ENCODE measurements at places on chromosomes 12 and 14.

- no peak for DNase-seq
Observed at GRCh38 chr12:47032644-47033043, 46.8 kb upstream of the PCED1B start.

- DNase-seq: no peak
Observed at GRCh38 chr14:100849115-100849781, 23.3 kb downstream of the MEG3 start.

DNA sequence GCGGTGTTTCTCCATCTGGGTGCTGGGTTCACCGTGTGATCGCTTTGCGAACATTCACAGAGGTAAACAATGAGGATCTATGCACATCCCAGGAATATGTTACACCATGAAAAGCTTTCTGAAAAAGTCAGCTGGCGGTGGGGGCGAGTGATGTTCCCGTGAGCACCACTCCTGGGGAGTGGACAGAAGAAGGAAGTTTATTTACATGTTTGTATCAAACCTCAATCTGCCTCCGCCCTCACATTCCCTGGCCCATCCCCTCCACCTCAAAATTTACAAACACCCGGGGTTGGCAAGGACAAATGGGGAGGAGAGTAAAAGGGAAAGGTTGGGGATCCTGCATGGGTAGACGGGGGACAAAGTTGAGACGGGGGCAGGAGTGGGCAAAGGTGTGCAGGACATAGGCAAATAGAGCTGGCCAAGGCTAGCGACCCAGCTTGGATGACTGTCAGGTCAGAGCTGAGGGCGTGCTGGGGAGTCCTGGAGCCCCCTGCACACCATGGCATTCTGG, 6.9 kb downstream of the TNFRSF1A start:
- no peak for DNase-seq

- DNase-seq: no peak
Observed at GRCh38 chr14:41303506-41303905, 303.2 kb upstream of the LRFN5 start.

DNA sequence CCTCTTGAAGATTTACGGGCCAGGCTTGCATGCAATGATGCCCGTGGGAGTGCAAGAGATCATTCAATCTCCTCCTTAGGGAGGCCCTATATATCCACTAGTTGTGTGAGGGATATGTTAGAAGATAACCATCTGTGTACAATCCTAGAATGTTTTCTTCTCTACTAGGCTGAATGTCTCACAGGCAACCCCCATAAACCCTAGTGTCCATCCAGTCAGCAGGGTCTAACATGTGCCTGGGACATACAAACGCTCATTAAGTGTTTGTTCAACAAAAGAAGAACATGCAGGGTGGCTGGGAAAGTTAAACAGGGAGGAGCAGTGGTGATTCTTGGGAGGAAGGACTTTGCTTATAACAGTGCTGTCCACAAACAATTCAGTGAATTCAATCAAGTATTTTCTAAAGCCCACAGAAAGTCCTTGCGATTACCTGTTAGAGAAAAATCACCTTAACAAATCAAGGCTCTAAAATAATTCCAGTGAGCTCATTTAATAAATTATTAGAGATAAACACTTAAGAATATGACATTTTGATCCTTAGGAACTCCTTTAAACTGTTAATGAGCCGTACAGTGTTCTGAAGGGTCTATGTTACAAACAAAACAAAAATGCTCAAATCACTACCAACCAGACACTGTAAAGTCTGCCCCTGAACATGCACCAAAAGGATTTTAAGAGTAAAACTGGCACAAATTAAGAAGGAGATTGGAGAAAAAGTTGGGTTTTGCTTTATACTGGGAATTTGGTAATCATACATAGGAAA, 96.6 kb upstream of the FERMT2 start:
- DNase-seq: no peak

DNA sequence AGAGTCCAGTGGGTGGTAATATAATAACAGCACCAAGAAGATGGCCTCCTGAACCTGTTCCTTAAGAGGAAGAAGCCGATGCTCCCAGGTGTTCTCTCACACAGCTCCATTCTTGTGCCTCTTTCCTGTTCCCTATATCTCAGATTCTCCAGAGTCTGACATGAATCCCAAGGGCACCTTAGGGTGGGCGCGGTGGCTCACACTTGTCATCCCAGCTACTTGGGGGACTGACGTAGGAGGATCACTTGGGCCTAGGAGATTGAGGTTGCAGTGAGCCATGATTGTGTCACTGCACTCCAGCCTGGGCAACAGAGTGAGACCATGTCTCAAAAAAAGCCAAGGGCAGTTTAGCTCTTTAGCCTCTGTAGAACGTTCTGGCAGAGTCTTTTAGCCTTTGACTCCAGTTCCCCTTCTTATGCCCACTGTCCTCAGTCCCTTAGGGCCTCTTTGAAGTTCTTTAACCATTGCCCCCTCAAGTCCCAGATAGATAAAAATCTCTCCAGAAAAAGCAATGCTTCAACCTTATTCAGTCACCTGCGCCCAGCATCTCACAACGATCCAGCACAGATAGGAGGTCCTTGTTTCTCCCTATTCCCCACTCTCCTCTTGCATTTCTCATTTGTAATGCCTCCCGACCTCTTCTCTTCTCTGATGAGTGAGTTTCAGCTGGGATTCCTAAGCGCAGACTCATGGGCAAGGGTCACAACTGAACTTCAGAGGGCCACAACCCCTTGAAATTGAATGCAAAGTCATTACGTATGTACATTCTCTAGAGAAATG, 4.7 kb downstream of the CCDC184 start:
- DNase-seq: no peak

DNA sequence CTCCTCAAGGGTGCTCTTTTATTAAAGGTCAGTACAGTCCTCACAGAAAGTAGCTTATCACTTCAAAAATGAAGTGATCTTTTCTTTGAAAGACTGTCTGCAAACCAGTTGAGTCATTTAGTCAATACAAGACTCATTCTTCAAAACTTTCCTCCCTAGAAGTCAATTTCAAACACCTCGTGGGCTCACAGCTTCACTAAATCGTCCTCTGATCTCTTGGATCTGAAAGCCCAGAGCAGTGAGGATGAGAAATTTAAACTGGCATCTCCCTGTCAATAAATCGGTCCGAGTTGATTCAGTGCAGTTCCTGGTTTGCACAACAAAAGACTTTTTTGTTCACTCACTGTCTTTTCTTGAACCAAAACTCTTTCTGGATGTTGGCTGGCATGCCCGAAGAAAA, 44.5 kb downstream of the NUAK1 start:
- DNase-seq: no peak

- DNase-seq: no peak
Observed at GRCh38 chr12:59583003-59583712, 12.7 kb upstream of the SLC16A7 start.

DNA sequence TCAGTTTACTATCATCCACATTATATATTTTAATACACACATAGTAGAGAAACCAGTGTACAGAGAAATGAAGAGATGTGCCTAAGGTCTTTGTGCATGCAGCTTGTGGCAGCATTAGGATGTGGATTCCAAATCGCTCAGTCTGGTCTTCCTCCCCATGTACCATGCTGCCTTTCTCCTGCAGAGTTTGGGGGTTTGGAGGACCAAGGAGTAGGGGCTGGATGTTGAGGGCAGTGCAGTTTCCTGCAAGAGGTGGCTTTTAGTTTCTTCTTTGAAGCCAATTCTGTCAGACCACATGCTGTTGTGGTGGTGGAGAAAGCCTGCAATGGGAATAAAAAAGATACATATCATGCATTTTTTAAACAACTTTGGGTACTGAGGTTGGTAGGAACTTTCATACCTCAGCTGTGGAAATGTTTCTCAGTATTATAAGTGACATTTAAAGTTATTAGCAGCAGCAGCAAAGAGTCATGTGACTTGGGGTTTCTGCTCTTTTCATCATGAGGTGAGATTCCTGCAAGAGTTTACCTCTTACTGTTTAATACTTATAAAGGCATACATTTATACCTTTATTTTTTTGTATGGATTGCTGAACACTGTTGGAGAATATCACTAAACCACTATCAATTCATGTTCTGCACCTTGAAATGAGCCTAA, 34.4 kb downstream of the TESPA1 start:
- DNase-seq: no peak

- no peak for DNase-seq
Observed at GRCh38 chr12:122346054-122346453, 76.4 kb downstream of the CLIP1 start.

GRCh38 chr12:5901416-5901815, 43.6 kb downstream of the ANO2 start:
- DNase-seq: no peak

GRCh38 chr14:73254247-73255004, 17.1 kb downstream of the PAPLN start:
- DNase-seq: no peak

GRCh38 chr14:74324931-74325361, 22.2 kb upstream of the ABCD4 start:
- DNase-seq: no peak

DNA sequence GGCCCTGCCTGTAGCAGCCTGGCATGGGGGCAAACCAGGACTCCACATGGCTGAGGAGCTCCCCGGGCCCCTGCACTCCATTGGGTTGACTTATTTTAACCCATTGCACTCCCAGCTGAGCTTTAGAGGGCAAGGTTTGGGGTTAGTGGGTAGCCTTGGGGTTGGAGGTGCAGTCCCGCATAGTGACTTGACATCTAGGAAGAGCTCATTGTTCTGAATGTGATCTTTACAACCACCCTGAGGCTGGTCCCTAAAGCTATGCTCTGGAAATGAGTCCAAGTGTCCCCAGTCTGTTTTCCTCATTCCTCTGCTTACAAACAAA, 36.4 kb downstream of the NFKBIA start:
- no peak for DNase-seq

GRCh38 chr14:97458661-97459579, 661.7 kb downstream of the VRK1 start:
- peak; percentile 51 for DNase-seq

DNA sequence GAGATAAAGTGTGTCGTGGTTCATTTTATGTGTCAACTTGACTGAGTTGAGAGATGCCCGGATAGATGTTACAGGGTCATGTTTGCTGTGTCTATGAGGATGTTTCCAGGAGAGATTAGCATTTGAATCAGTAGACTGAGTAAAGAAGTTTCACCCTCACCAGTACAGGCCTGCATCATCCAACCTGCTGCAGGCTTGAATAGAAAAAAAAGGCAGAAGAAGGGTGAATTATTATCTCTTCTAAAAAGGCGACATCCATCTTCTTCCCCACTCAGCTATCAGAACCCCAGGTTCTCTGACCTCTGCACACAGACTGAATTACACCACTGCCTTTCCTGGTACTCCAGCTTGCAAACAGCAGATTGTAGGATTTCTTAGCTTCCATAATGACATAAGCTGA, 1293.7 kb upstream of the FLRT2 start:
- DNase-seq: no peak

DNA sequence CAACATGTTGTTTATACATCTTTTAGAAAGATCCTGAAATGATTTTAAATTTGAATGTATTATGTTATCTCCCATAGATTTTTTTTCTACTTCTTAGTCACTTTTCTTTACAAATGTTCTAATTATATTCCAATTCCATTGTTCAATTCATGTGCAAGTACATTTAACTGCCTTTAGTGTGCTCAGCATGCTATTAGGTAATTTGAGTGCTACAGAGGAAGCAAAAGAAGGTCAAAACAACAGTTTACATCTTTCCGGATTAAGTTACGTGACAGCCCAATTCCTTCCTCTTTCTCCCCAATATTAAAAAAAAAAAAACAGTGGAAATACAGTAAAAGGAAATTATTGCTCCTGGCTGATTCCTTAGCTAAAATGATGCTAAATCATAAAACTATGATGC, 98.3 kb downstream of the RTN1 start:
- DNase-seq: no peak

GRCh38 chr12:52259657-52260243, 14.7 kb upstream of the KRT86 start:
- no peak for DNase-seq

GRCh38 chr14:37889087-37889486, 293.7 kb downstream of the TTC6 start:
- DNase-seq: no peak

GRCh38 chr14:101596742-101597141, 35.4 kb downstream of the DIO3 start:
- DNase-seq: no peak

DNA sequence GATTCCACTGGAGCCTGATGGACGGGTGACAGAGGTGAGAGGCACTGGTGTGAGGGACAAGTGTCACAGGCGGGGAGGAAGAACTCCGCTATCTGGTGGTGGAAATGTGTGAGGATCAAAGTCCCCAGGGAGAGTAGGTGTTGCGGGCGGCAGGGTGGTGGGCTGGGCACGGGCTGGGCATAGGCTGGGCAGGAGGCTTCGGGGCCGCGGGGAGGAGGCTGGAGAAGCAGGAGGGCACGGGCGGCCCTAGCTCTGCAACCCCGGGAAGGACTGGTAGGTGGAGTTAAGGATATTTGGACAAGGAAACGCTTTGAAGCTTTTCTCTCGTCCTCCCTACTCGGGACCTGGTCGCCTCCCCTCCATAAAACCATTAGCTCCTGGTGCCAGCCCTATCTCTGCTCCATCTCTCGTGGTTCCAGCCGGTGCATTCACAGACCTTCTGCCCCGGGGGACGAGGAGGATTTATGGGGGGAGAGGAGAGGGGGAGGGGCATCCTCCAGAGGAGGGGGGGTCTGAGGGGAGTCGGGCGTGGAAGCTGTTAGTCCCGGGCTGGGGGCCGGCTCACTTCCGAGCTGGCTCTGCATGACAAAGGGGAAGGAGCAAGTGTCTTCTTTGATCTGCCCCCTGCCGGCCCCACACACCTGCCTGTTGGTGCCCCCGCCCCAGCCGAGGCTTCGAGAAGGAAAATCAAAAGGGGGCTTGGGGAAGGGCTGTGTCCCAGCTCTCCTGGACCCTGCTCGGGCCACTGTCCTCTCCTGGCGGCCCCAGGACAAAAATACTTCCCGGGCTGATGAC, 504 bp downstream of the WNT5B start:
- no peak for DNase-seq

GRCh38 chr12:121284551-121285390, 11.7 kb downstream of the CAMKK2 start:
- DNase-seq: no peak

GRCh38 chr12:25728056-25728595, 175.0 kb upstream of the LMNTD1 start:
- no peak for DNase-seq

DNA sequence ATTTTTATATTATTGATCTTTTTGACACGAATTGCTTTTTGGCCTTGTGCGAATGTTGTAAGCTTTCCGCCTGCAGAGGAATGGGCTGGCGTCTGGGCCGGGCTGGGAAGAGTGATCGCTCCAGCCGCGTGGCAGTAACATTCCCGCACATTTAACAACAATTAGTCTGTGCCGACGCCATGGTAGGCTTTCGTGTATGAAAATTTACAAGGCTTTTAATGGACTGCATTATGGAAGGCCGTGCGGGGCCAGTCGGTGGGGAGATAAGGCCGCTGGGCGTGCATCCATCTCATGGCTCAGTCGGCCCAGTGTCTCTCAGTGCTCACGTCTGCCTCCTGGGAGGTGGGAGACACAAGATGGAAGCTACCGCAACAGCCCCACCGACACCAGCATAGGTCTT, 142.2 kb downstream of the PHETA1 start:
- no peak for DNase-seq

DNA sequence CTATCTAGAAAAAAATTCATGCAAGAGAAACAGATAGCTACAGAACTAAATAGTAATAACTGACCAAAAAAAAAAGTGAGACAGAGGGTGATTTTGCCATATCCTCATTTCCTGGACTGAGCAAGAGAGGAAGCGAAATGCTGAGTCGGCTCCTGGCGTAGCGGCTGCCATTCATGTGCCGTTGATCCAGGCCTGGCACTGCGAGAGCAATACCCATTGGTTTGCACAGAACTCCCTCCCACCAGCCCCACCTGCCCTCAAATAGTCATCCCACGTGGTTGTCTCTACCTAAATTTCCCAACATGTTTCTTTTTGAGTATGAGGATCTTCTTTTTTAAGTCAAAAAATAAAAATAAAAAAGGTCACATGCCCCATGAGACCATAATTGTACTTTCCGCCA, 9.4 kb upstream of the WNT5B start:
- no peak for DNase-seq
